ENCODE measurements at places on chromosomes 12 and 14. TPM values are rescaled to one million over a fixed set of nuclear protein-coding genes. Genes with fewer than 3 reads are reported as not detected.

GRCh38 chr14:91366749-91367148, 50.9 kb downstream of the CCDC88C start:
- no peaks in the 10 kb centered on the region for H3K27me3 ChIP-seq
- peaks cover under 1% of the 10 kb centered on the region for H3K36me3 ChIP-seq
- H3K4me3 ChIP-seq, result no peak overlapping the region
- H3K27ac ChIP-seq, result peak overlapping the region; percentile 47

DNA sequence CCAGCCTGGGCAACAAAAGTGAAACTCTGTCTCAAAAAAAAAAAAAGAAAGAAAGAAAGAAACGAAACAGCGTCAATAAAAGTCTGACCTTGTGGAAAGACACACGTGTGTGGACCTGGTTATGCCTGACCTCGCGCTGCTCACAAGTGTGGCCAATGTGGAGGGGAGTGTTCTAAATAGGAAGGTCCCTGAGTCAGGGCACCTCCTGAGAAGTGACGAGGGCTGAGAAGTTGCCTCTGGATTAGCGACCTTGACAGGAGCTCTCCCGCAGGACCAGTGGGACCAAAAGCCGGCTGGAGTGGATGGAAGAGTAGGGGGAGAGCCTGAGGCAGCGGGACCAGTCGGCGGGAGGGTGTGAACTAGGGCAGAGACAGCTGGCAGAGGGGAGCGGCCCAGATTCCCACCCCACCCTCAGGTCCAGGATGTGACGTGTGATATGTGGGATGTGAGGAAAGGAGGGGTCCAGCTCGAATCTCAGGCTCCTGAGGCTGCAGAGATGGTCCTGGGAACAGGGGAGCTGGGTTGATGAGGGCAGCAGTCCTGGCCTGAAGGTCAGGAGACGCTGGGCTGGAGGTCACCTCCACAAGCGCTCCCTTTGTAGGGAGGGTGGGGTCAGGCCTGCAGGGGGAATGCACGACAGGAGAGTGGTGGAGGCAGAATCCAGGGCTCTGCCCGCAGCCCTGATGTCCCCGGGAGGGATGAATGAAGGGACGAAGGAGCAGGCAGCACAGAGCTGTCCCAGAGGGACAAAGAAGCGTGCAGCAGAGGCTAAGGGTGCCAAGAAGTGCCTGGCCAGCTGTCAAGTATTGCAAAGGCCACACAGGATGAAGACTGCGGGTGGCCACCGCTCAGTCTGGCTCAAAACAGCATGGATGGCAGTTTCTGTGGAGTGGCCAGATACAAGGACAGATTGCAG, 24.8 kb upstream of the GPR68 start:
- H3K27me3 ChIP-seq, result peaks cover 14% of the 10 kb centered on the region
- peaks cover 40% of the 10 kb centered on the region for H3K4me1 ChIP-seq
- peak; percentile 83 for DNase-seq
- H3K27ac ChIP-seq, result no peak overlapping the region

- no peak overlapping the region for H3K4me3 ChIP-seq
- no peak for DNase-seq
- H3K4me1 ChIP-seq, result no peaks in the 10 kb centered on the region
- no peaks in the 10 kb centered on the region for H3K36me3 ChIP-seq
- H3K27me3 ChIP-seq, result no peaks in the 10 kb centered on the region
These were observed 51.2 kb downstream of the TESPA1 start for GRCh38 chr12:54933376-54933775.

DNA sequence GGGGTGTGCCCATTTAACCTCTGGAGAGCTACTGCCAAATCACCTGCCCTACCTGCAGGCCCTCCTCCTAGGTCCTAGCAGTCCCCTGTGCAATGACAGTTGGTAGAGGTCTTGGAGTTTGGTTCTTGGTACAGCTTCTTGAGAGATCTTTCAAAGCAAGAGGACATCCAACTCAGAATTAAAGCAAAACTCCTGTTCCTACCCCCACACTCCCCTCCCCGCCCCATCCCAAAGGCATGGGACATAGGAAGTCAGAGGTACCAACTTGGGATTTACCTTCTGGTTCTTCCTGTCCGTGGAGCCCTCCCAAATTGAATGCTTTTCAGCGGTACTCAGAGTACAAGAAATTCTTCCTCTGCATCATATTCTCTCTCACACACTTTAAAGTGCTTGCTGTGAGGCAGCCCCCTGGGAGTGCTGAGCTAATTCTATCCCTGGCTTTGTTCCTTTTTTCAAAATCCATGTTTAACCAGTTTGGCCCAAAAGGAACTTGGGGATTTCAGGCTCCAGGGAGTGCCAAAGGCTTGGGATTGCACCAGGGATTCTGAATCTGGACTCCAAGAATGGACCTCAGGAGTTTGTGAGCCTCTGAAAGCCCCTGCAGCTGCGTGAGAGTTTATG, 40.8 kb downstream of the GALNT16 start:
- H3K4me1 ChIP-seq, result peaks cover 21% of the 10 kb centered on the region
- H3K36me3 ChIP-seq, result no peaks in the 10 kb centered on the region
- DNase-seq, result no peak
- no peaks in the 10 kb centered on the region for H3K27me3 ChIP-seq
- H3K4me3 ChIP-seq, result no peak overlapping the region

DNA sequence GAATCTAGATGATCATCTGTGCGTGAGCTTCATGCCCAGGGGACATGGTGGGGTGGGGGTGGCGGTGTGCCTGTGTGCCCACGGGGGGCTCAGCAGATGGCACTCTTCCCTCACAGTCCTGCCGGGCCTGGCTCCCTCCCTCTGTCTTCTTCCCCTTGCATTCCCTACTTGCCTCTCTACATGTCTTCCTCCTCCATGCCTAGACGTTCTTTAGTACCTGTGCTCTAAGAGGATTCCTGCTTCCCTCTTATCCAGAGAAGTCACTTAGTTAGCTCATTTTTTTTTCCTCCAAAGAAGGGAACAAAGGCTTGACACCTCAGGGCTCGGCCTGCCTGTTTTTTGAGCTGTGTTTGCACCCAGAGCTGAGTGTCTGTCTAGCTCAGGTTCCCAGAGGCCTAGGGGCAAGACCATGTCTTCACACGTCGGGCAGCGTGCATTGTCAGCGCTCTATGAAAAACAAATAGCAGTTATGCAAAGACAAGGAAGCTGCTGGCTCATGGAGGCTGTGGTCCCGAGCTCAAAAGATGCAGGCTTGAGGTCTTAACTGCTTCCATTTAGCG, 48.8 kb downstream of the NINJ2 start:
- DNase-seq, result no peak
- H3K4me1 ChIP-seq, result peaks cover 9% of the 10 kb centered on the region
- H3K4me3 ChIP-seq, result no peak overlapping the region
- no peaks in the 10 kb centered on the region for H3K36me3 ChIP-seq

GRCh38 chr12:53082637-53083175, 3.5 kb upstream of the SPRYD3 start:
- no peak overlapping the region for H3K4me3 ChIP-seq
- peaks cover 18% of the 10 kb centered on the region for H3K4me1 ChIP-seq
- no peak for DNase-seq
- H3K27ac ChIP-seq, result no peak overlapping the region
- no peaks in the 10 kb centered on the region for H3K27me3 ChIP-seq

- no peak for DNase-seq
- no peaks in the 10 kb centered on the region for H3K4me1 ChIP-seq
- H3K27me3 ChIP-seq, result no peaks in the 10 kb centered on the region
- H3K36me3 ChIP-seq, result no peaks in the 10 kb centered on the region
These were observed 138.7 kb downstream of the PDE3A start for GRCh38 chr12:20507056-20507455.

- peaks cover 17% of the 10 kb centered on the region for H3K36me3 ChIP-seq
- H3K4me1 ChIP-seq, result peaks cover 27% of the 10 kb centered on the region
- no peak overlapping the region for H3K4me3 ChIP-seq
- no peak for DNase-seq
- H3K27me3 ChIP-seq, result no peaks in the 10 kb centered on the region
- no peak overlapping the region for H3K27ac ChIP-seq
These were observed 57.2 kb upstream of the RIN3 start for GRCh38 chr14:92456215-92457015.

GRCh38 chr12:110641521-110641920, 27.6 kb downstream of the TCTN1 start:
- no peak overlapping the region for H3K27ac ChIP-seq
- H3K4me1 ChIP-seq, result peaks cover 16% of the 10 kb centered on the region
- DNase-seq, result no peak
- no peaks in the 10 kb centered on the region for H3K27me3 ChIP-seq
- H3K36me3 ChIP-seq, result peaks cover 26% of the 10 kb centered on the region

- no peaks in the 10 kb centered on the region for H3K36me3 ChIP-seq
- no peak overlapping the region for H3K27ac ChIP-seq
- no peak for DNase-seq
- H3K27me3 ChIP-seq, result peaks cover 45% of the 10 kb centered on the region
- no peak overlapping the region for H3K4me3 ChIP-seq
- peaks cover 17% of the 10 kb centered on the region for H3K4me1 ChIP-seq
These were observed 6.6 kb upstream of the PTHLH start for GRCh38 chr12:27979145-27979544.

DNA sequence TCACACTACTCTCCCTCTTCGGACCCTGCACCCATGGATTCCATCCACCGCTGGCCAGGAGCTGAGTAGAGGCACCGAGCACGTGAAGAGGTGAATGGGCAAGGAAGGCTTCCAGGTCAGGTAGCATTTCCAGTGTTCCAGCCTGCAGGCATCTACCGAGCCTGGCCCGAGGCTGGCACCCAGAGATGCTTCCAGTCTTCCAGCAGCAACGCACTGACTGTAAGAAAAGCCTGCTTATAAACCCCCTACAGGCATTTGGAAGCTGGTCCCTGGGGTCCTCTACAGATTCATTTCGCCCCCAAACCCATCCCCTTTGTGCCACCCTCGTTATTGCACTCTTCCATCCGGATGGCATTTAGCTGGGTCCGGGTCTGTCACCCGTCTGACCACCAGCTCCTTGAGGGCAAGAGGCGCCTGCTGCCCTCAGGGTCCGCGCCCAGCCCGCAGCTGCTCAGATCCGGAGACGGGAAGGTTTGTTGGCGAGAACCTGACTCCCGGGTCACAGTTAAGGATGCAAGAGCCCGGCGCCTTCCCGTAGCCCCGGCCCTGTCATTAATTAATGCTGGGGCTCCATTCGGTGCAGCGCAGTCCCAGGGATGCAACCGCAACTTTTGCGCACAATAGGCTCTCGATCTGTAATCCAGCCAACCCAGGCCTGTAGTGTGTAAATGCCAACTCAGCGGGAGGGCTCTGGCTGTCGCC, 614 bp upstream of the MARK3 start:
- H3K4me3 ChIP-seq, result peak overlapping the region; percentile 76
- peaks cover 20% of the 10 kb centered on the region for H3K4me1 ChIP-seq
- no peaks in the 10 kb centered on the region for H3K36me3 ChIP-seq
- no peaks in the 10 kb centered on the region for H3K27me3 ChIP-seq
- no peak for DNase-seq

DNA sequence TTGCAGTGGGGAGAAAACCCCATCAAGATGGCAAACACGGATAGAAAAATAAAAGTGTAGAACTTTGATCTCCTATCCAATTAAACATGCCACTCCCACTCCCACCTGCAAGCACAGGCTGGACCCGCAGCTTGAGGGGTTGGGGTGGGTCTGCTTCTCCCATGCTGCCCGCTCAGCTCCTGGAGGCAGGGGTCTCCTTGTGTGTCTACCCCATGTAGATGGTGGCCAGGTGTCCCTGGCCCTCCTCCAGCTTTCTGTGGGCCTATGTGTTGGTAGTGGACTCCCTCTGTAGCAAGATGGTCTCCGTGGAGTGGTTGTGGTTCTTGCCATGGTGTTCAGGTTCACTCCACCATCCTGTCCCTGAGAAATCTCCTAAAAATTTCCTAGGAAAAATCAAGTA, 23.5 kb upstream of the FGF23 start:
- no peaks in the 10 kb centered on the region for H3K36me3 ChIP-seq
- no peak for DNase-seq
- H3K4me3 ChIP-seq, result no peak overlapping the region
- H3K4me1 ChIP-seq, result no peaks in the 10 kb centered on the region

GRCh38 chr12:19030603-19031002, 98.9 kb upstream of the PLEKHA5 start:
- H3K4me1 ChIP-seq, result no peaks in the 10 kb centered on the region
- H3K36me3 ChIP-seq, result no peaks in the 10 kb centered on the region
- H3K27ac ChIP-seq, result no peak overlapping the region
- no peaks in the 10 kb centered on the region for H3K27me3 ChIP-seq

DNA sequence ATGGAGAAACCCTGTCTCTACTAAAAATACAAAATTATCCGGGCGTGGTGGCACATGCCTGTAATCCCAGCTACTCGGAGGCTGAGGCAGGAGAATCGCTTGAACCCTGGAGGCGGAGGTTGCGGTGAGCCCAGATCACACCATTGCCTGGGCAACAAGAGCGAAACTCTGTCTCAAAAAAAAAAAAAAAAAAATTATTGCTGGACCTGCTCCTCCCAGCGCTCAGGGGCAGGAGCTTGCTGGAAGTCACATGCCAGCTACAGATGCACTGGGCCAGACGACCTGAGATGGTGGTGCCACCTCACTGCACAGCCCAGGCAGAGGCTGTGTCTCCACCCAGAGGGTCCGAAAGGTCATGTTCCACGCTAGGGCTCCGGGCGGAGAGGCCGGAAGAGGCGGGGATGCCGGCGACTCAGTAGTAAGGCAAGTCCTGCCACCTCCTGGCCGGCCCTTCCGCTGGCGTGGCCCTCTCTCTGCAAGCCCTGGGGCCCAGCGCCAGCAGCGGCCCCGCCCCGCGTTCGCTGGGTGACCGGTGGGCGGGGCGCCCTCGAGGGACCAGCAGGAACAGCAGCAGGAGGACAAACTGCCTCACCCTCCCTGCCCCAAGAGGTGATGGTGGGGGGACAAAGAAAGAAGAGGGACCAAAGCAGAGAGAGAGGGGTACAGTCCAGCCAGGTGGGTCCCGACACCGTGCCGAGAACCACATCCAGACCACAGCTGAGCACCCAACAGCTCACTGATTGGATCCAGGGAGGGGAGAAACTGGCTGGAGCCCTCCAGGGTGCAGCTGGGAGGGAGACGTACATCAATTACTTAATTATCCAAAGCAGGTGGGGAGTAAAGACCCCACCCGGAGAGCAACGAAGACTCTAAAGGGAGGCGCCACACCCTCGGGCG, 3.6 kb upstream of the RHOF start:
- H3K36me3 ChIP-seq, result peaks cover 49% of the 10 kb centered on the region
- H3K4me1 ChIP-seq, result peaks cover 87% of the 10 kb centered on the region
- peaks cover 5% of the 10 kb centered on the region for H3K27me3 ChIP-seq

Gene GNG2
- 195 TPM for total RNA-seq

Gene EPYC
- not detected for total RNA-seq

Gene JPH4
- 23.7 TPM for total RNA-seq

Gene DAO
- not detected for total RNA-seq

Gene ZC2HC1C
- 9.0 TPM for total RNA-seq

Gene PLEKHG7
- total RNA-seq, result not detected

Gene CDCA3
- total RNA-seq, result 4.8 TPM

Gene GPD1
- total RNA-seq, result 19.5 TPM

Gene TROAP
- 5.1 TPM for total RNA-seq

Gene TAS2R50
- 3.9 TPM for total RNA-seq

Gene KRT72
- 0.11 TPM for total RNA-seq

Data from spinal cord (tissue), 10 donors.